ENCODE measurements at places on chromosomes 4 and X.

DNA sequence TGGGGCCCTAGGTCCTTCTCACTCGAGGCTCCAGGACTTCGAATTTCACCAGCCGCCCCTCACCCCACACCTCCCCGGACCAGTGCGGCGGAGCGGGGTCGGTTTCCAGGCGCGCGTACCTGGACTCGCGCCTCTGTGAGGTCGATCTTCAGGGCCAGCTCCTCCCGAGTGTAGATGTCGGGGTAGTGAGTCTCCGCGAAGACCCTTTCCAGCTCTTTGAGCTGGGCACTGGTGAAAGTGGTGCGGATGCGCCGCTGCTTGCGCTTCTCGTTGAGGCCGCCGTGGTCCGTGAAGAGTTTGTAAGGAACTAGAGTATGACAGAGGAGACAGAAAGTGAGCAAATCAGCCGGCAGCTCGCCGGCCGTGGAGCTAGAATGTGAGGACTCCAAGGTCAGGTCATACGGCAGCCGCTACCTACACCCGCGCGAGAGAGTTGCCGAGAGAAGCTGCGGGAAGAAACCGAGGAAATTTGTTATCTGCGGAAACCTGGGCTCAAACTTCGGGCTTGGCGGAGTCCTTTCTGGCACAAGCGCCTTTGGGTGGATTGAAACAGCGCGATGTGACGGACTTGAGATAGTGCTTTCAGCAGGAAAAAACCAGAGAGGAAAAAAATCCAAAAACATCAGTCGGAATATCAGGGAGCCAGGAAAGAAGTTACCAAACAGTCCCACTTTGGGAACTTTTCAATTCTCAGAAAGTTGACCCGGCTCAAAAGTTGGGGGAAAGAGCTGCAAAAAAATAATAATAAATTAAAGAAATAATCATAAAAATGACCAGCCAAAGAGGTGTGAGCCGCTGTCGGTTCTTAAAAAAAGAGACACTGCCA lies 1.1 kb downstream of the PHOX2B start:
- DNase-seq: no peak

- no peak for DNase-seq
Observed at GRCh38 chr4:38490753-38491446, 173.1 kb upstream of the KLF3 start.

GRCh38 chr4:80532674-80533333 lies 197.3 kb downstream of the CFAP299 start:
- no peak for DNase-seq

- DNase-seq: no peak
Observed at GRCh38 chr4:126558596-126558995, 1074.2 kb upstream of the INTU start.

- no peak for DNase-seq
Observed at GRCh38 chr4:107757864-107758476, 37.9 kb upstream of the PAPSS1 start.

DNA sequence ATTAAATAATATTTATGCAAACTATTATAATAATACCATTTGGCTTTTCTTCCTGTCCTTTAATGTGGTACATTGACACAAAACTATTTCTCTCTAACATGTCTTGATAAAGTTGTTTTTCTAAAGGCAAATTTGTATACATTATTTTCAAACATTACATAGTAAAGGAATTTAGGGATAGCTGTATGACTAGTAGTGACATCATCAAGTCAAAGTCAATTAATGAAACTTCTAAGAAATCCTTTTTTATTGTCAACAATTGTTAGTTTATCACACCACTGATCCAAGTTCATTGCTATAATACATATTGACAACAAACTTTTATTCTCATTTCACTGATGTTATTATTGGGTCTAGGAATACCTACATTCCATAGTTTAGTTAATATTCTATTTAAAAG lies 68.4 kb downstream of the TBCK start:
- DNase-seq: no peak

DNA sequence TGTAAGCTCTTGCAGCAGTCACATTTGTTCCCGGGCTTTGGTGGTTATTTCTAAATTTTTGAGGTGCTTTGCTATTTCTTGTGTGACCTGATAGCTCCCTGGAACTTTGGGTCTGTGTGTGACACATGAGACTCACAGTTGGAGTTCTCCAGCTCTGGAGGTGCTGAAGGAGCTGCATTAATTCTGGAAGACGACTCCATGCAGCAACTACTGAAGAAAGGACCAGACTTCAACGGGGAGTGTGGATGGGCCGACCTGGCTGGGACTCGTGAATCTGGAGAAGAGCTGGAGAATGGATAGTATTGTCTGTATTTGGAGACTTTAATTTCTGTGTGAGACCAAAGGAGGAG lies 1.5 kb downstream of the MRFAP1 start:
- DNase-seq: no peak

DNA sequence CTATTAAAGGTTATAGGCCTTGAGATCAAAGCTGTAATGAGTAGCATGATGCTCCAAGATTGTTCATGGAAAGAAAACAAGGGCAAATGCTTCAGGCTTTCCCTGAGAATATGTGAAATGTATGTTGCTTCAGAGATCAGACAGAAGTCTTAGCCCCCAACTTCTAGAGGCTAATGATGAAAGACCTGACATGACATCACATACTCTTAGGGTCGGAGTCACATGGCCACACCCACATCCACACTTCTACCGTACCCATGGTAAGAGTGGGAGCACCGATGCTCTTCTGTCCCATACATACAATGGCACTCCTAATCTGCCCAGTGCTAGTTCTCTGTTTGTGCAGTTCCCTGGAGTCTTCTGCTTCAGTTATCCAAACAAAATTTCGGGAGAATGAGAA lies 111.9 kb upstream of the ACSL4 start:
- no peak for DNase-seq

DNA sequence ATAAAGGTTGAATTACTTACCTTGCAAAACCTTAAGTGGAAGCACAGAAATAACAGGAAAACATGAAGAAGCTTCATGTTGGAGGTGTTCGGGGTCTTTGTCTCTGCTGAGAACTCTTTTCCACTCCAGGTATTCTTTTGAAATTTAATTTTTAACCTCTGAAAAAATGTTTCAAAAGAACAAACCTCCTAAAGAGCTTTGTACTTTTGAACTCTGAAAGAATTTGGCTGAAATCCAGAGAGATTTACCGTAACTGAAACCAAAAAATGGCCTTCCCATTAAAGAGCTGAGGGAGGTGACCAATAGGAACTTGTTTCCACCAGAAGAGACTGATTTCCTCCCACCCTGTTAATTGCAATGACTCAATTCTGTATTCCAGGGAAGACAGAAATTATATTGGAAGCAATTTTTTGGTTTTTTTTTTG lies at the start of gene CFI:
Gene CFI (minus strand): TSS at position 105 of the 425 bp plus-strand sequence. CDS start 28 bp downstream, at position 77.
- peak; percentile 21 for DNase-seq

- DNase-seq: no peak
Observed at GRCh38 chr4:53763813-53764597, 172.7 kb upstream of the LNX1 start.

DNA sequence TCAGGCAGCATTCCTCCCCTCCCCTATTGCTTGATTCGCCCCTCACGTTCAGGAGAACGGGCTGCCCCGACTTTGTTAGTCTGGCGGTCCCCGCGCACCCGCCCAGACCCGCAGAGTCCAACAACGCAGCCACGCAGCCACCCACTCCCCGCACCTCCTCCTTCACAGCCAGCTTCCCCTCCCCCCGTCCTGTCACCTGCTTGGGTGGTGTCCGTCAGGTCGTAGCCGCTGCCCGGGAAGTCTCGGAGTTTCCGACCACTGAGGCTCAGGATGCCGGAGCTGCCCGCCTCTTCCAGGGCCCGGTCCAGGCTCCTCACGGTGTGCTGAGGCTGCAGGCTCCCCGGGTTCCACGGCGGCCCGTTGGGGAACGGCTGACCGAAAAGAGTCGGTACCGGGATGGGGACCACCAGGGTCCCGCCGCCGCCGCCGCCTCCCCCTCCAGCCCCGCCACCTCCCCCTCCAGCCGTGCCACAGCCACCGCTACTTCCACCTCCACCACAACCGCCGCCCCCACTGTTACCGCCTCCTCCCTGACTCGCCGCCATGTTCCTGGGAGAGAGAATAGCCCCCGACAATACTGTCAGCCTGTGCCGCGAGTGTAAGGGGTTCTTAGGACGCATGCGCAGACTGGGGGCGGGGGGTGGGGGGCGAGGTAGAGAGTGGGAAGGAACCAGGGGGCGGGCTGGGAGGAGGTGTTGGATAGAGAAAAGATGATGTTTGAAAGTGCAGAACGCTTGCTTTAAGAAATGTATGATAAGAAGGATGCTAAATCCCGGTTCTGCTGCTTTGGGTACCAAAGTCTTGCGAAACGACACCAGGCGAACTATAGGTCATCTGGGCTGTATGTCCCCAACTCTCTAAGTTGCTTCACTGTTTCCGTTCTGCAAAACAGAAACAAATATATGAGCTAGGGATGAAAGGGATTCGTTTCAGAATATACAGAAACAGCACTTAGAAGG lies at the start of gene LRCH2:
Gene LRCH2 (minus strand): TSS at position 600 of the 959 bp plus-strand sequence. CDS start 55 bp downstream, at position 545.
- no peak for DNase-seq

- no peak for DNase-seq
Observed at GRCh38 chr4:168999809-169000208, 10.2 kb downstream of the CBR4 start.

GRCh38 chr4:24570574-24571236 lies 13.6 kb downstream of the DHX15 start:
- no peak for DNase-seq

- DNase-seq: no peak
Observed at GRCh38 chr4:85318415-85318814, 156.5 kb upstream of the ARHGAP24 start.

GRCh38 chrX:16822723-16823122 lies 36.5 kb downstream of the TXLNG start:
- DNase-seq: no peak

- no peak for DNase-seq
Observed at GRCh38 chr4:130125467-130125866, 1029.5 kb downstream of the C4orf33 start.

DNA sequence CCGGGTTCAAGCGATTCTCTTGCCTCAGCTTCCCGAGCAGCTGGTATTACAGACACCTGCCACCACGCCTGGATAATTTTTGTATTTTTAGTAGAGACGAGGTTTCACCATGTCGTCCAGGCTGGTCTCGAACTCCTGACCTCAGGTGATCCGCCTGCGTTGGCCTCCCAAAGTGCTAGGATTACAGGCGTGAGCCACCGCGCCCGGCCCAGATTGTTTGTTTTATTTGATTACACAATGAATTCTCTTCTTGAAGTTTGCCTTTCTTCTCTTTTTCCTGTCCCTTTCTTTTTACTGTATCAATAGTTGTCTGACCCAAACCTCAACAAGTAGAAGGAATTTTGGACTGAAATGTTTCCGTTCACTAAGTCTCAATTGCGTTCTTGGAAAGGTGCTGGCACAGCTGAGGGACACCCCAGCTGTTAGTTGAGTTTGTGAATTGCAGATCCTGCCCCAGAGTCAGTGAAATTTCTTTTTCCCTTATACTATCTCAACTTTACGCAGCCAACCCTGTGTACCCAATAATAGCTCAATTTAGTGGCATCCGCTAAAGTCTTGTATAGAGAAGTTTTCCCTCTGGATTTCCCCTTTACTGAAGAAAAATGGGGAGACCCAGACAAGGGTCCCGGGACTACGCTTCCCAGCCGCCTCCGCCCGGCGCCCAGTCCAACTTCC lies 639 bp upstream of the MTM1 start:
- DNase-seq: no peak

DNA sequence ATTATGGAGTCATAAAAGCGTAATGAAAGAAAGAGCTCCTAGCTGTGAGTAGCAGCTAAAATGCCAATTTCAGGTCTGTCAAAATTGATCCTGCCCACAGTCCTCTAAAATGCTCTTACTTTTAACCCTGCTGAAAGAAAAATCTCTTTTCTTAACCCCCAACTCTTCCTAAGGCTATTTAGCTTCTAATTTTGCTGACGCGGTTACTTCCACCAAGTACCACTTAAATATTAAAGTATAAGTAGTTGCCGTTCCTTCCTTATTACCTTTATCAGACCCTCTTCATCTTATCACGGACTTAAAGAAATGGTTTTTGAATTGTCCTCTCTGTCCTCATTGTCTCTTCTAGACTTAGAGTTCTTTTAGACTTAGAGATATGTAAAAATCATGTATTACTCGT lies 272.2 kb downstream of the FRMPD4 start:
- no peak for DNase-seq

DNA sequence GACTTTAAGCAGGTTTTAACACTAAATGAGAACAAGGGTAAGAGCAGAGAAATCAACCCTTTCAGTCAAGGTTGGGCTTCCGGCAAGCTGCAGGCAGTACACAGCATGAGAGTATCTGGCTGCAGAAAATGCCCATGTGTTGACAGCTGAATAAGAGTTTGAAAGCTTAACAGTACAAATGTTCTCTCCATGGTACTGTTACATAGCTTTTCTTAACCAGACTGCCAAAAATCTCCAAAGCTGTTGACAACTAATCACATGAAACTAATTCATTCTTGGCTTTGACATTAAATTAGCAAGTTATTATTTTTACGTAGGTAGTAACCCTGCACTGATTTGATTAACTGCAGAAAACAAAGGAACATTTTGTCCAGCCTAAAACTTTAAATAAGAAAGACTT lies 153.5 kb downstream of the SLC10A7 start:
- no peak for DNase-seq

GRCh38 chr4:70062000-70062399 lies 11.8 kb downstream of the HTN1 start:
- no peak for DNase-seq

- no peak for DNase-seq
Observed at GRCh38 chr4:69910016-69910782, 20.7 kb upstream of the CSN1S1 start.

- DNase-seq: no peak
Observed at GRCh38 chrX:132444936-132445335, 43.9 kb downstream of the MBNL3 start.

DNA sequence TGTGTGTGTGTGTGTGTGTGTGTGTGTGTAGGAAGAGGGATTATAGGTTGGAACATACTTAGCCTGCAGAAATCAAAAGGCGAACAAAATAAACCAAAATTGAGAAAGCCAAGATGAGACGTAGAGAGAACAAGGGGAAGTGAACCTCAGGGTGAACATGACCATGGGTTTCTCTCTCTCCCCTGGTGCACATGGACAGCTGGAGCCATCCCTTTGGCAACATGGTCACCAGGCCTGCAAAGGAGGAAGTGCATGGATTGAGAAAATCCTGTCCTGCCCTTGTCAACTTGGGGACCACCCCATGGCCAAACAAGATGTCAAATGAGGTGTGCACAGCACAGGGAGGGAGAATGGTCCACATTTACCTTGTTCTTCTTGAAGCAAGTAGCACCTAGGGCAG lies 23.1 kb downstream of the LGI2 start:
- no peak for DNase-seq

- DNase-seq: no peak
Observed at GRCh38 chr4:6467600-6467999, 4.8 kb downstream of the PPP2R2C start.

- no peak for DNase-seq
Observed at GRCh38 chr4:137387924-137388323, 144.4 kb downstream of the PCDH18 start.

GRCh38 chrX:56232221-56233082 lies at the start of gene KLF8:
Gene KLF8 (plus strand): TSS chrX:56232356. CDS start chrX:56233335, 979 bp downstream.
- peak; percentile 35 for DNase-seq

- no peak for DNase-seq
Observed at GRCh38 chr4:54941994-54942552, 183.3 kb downstream of the KDR start.

DNA sequence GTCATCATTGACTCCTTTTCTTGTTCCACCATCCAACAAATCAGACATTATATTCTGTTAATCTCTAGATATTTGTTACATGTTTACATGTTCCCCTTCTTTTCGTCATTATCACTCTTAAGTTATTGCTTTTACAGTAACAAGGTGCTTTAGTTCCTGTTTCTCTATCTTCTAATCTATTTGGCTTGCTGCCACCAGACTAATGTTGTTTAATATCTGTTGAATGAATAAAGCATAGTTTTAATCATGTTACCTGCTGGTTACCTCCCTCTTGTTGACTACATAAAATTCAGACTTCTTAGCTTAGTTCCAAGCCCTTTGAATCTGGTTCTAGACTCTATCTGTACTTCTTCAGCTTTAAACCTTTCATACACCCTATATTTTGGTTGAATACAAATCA lies 129.8 kb upstream of the TRIM2 start:
- no peak for DNase-seq

Data from K562 (cell line).